H54 (cell line): ENCODE measurements at places on chromosomes 16 and 17.

DNA sequence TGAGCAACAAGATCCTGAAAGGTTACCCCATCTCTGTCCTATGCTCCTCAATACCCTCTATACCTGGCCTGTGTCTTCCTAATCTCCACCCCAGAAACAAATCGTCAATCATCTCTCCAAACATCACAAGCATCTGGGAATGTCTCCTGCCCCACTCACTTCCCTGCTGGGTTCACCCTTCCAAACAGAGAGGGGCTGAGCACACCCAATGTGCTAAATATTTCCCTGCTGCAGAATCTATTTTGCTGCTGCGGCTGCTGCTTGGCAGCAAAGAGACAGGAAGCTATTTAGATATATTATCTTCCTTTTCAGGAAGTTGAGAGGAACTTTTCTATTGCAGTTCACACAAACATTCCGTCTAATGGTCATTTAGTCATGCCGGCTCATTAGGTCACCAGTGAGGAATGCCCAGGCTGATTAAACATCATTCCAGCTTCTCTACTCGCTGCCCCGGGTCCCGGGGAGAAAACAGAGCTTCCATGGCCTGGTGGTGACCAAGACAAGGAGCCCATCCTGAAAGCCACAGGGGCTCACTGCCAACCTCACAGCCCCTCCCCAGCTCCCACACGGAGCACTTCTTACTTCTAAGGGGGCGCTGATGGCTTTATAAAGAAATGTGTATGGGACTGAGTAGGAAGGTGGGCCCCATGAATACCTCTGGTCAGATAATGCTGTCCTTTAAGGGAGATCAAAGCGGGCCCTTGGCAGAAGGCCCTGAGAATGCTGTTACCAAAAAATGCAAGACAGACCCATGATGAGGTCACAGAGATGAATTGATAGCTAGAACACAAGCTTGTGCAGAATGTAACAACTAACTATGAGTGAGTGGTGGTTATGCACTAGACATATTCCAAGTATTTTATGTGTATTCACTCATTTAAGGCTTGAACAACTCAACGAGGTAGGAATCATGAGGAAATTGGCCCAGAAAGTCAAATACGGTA is 218.3 kb downstream of the SOX9 start:
- peak; percentile 91 for DNase-seq

DNA sequence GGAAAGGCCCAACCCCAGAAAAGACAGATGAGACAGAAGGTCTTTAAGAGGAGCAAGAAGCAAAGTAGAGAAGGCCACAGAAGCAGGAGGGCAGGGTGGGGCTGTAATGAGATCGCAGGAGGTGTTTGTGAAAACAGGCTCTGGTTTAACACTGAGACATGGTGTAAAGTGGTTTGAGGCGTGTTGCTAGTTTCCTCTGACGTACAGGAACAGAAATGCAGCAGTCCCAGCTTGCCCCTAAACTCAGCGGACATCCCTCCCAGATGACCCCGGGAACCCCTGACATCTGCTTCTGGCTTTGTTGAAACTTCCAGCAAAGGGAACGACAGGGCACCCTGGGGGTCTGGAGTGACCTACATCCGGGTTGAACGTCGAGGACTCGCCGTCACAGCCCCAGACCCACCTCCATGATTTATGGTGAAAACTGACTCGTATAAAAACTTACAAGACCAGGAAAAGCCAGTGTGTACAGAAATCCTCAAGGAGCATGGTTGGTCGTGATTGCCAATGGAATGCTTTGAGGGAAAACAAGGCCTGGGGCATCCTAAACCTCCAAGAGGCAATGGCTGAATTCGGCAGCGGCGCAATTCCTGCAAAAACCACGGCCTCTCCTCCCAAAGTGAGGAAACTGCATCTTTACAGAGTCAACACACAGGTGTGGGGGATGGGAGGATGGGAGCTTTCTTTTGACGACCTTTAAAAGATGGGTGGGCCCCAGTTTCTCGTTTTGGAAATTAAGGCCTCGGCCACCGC is 25.8 kb downstream of the LITAF start:
- no peak for DNase-seq

- DNase-seq = no peak
Observed at GRCh38 chr16:28534542-28535373, 4.0 kb downstream of the NUPR1 start.

- DNase-seq = no peak
Observed at GRCh38 chr16:27231692-27232060, 28.4 kb downstream of the KDM8 start.

DNA sequence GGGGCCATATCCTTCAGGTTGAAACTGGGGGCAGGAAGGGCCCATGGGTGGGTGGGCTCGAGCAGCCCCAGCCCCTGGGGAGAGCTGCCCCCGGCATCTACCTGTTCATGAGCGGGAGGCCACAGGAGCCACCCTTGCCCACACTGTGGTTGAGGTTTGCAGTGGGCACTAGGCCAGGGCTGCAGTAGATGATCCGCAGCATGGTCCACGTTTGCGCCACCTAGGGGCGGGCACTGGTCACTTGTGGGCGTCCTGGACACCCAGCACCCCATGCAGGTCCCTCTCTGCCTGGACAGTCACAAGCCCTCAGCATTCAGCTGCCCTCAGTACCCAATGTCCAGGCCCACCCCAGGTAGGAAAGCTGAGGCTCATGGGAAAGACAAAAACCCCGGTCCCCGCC is 1.8 kb upstream of the JMJD8 start:
- peak; percentile 81 for DNase-seq

DNA sequence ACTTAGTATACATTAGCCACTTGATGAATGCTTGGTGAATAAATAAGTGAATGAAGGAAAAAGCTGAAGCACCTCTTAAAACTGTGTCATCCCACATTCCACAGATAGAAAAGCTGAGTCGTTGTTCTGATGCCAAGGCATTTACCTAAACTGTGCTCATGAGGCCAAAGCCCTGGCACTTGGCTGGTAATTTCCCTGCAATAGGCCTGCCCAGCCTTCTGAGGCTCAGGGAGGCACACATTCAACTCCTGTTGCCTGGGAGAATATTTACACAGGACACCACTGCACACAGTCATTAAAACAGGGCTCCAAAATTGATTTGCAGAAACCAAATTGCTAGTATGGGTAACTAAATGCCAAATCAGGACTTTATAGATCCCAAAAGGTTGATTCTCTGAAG is 333.0 kb upstream of the C16orf82 start:
- DNase-seq = no peak

DNA sequence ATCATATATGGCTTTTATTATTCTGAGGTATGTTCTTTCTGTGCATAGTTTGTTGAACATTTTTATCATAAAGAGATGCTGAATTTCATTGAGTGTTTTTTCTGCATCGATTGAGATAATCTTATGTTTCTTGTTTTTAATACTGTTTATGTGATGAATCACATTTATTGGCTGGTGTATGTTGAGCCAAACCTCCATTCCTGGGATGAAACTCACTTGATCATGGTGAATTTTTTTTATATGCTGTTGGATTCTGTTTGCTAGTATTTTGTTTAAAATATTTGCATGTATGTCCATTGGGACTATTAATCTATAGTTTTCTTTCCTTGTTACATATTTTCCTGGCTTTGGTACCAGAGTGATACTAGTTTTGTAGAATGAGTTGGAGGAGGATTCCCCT is 500.2 kb downstream of the CDH11 start:
- DNase-seq = no peak

DNA sequence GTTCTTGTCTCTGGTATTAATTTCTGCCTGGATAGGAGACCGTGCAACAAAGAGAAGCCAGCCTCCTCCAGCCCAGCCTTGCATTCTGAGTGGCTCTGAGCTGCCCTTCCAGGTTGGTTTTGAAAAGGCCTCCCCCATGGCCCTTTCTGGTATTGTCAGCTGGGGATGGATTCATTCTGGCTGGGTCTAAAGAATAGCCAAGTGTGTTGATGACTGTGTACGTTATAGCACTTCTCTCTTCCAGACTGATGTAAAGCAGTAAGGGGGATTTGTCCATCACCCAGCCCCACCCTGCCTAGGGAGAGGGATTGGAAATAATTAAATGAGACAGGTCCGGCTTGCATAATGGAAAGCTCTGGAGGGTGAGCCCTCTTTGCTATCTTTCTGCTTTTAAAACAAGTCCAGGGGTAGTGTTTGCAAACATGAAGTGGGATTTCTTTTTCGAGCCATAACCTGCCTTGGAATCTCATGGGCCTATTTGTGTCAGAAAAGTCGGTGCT is 146.4 kb downstream of the MSI2 start:
- no peak for DNase-seq

DNA sequence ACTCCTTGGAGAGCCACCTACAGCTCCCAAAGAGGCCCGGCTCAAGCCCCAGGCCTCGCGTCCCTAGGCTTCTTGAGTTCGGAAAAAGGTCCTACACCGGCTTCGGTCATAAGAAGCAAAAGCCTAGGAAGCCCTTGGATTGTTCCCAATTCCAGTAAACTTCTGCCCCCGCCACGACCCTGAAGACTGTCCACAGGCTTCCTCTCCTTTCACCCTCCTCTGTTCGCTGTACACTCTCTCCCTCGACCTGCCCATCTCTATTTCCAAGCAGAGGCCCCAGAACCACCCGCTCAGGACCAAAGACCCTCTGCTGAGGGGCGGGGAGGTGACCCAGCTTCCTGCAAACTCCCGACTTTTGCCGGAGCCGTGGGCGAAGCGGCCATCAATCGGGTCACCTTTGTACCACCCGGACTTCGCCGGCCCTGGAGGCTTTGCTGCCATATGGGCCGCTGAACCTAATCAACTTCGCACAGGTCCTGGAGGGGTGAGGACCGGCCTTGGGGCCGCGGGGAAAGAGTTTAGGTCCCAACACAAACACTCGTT is 2.7 kb downstream of the HOXB2 start:
- DNase-seq = no peak

- no peak for DNase-seq
Observed at GRCh38 chr17:55883149-55883548, 132.3 kb downstream of the PCTP start.

GRCh38 chr17:40178660-40179059 is 1.4 kb downstream of the RAPGEFL1 start:
- DNase-seq = no peak

DNA sequence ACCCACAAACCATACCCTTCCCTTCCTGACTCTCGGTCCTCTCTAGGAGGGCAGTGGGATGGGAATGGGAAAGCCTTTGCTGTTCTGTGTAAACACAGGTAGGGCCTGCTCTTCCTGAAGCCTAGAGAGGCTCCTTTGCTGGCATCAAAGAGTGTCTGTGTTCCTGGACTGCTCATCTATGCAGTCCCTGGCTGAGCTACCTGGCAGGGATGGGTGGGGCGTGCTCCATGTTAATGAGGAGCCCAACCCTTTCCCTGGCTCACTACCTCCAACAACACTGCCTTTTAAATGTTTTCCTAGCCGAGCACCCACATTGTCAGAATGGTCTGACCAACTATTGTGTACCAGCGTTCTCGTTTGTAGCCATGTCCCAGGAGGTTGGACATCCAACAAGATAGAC is 26.6 kb upstream of the NAGLU start:
- no peak for DNase-seq

GRCh38 chr16:56424791-56425438 is 430 bp downstream of the AMFR start:
- peak; percentile 14 for DNase-seq

- no peak for DNase-seq
Observed at GRCh38 chr16:30186782-30187555, 3.6 kb downstream of the CORO1A start.

DNA sequence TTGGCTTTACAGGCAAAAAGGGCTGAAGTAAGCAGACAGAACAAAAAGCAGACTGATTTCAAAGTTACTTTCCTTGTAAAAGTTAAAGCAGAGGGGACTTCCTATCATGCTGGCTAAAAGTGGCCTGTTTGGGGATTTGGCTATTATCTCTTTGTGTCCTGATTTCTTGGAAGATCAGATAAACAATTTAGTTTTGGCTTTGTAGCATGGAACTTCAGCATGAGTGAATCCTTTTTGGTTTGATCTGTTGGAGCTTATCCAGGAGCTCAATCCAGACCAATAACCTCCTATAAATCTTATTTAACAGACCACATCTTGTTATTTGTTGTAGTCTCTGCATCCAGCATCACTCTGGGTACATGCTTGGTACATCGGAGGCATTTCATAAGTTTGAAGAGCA is 8.9 kb upstream of the RNF112 start:
- DNase-seq = no peak

GRCh38 chr17:39208893-39209292 is 8.8 kb downstream of the RPL19 start:
- DNase-seq = no peak

DNA sequence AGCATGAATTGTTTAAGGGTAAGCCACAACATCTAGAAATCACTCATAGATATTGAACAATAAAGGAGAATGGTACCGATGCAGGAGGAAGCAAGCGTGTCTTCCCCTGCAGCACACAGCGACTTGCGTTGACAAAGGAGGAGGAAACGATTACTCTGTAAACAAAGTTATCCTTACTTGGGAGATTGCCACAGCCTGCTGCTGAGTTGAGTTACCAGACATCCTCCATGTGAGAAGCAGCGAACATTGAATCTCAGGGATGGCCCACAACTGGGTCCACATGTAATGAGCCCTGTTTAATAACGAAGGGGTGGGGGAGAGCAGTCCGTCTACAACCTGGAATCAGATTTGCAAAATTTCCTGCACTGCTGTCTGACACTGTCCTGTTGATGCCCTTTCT is 27.7 kb downstream of the CLUH start:
- DNase-seq = no peak
